ENCODE measurements at places on chromosomes 1 and 21.
A peak's percentile ranks its signal among the peaks of the same experiment; 100 is the strongest.

DNA sequence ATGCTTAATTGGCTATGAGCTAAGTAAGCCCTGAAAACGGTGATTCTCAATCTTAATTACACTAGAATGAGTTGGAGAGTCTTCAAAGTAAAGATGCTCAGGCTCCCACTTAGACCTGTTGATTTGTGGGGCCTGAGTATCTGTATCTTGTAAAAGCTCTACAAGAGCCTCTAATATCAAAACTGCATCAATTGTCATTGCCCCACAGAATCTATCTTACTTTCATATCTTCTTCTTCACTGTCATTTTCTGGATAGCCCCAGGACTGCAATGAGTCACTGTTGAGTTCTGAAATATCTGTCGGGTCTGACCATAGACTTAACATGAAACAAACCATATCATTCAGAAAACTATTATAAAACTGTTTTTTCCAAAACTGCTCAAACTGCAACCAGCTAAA is 102.8 kb upstream of the SERTAD4 start:
- DNase-seq = no peak

DNA sequence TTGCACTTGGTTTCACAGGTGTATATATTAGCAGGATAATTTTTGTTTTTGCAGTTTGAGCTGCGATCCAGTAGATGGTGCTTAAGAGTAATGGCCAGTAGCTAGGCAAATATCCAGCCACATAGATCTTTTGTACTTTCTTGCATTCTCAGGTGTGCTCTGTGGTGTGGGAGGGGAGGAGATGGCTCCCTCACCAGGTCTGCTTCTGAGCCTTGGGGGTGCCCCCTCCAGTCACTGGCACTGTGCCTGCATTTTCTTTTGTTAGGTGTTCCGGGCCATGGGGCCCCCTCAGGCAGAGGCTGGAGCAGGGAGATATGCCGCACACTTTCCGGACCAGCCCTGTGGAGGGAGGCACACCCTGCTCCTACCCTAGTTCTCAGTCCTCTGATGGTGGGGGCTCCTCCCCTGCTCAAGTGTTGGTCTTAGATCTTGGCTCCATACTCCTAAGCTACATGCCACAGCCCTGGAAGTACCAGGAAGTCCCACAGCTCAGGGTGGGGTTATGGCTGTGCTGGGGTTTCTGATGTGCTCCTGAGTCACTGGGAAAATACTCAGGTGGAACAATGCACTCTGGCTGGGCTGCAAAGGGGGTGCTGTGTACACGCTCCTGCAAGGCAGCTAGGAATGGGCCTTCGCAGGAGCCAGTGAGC is 197.6 kb upstream of the DMRTA2 start:
- DNase-seq = no peak

DNA sequence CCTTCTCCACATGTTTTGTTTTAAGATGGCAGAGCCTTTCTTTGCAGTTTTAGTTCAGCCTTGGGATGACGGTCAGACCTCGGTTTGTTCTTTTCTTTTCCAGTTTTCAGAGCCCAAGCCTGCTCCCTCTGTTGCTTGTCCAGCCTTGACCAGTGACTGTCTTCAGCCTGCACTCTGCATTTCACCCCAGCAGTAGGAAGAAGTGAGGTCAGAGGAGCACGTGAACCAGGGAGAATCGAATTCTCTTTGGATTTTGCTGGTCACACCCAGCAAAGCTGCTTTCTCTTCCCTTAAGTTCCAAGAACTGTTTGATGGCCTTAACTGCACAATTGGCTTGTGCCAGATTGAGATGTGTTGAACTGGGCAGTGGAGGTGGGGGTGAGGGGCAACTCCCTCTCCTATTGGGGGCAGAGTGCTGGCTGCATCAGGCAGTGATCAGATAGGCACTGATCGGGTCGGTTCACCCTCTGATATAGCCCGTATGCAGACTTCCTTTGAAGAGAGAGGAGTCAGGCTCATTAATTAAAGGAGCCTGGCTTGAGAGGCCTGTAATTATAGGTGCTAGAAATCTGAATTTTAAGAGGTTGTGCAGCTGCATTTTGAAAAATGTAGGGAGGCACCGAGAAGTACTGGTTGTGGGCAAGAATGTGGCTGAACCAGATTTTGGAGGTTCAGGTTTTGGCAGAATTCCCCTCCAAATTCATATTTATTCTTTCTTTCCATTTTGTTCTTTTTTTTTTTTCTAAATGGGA is 42.4 kb downstream of the PEX14 start:
- no peak for DNase-seq

GRCh38 chr1:916173-917075 is 7.3 kb upstream of the SAMD11 start:
- DNase-seq = no peak

GRCh38 chr1:10161541-10162290 is 48.7 kb upstream of the KIF1B start:
- no peak for DNase-seq

GRCh38 chr1:89633248-89633799 is 404 bp downstream of the LRRC8C start:
- DNase-seq = peak; percentile 63

DNA sequence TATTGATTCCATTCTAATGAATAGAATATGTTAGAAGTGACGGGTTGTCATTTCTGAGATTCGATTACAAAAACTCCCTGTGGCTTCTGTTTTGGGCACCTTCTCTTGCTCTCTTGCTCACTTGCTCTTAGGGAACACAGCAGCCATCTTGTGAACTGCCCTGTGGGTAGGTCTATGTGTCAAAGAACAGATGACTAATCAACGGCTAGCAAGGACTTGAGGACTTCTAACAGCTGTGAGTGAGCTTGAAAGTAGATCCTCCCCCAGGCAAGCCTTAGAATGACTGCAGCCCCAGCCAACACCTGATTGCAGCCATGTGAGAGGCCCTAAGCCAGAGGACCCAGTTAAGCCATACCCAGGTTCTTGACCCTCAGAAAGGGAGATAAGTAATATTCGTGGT is 49.3 kb downstream of the AZIN2 start:
- DNase-seq = no peak

GRCh38 chr1:41318135-41318534 is 43.1 kb upstream of the FOXO6 start:
- DNase-seq = no peak

- no peak for DNase-seq
These were observed 34.4 kb downstream of the MRPL39 start for GRCh38 chr21:25572861-25573310.

DNA sequence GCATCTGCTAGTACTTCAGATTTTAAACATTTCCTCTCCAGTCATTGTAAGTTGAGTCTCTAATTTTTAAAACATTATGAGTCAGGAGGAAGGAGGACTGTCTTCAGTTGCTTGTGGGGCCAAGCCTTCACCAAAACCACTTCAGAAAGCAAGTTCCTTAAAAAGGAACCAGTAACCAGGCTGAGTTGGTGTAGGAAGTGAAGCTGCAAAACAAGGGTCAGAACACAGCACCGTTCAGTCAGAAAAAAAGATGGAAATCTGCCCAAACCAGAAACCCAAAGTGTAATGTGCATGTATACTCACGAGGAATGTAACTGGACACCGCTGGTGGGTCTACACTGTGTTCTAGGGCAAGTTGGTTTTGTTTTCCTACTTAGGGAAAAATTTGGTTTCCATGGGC is 402.1 kb downstream of the SETD4 start:
- DNase-seq = no peak

GRCh38 chr1:65896721-65897120 is 104.0 kb downstream of the PDE4B start:
- DNase-seq = no peak

DNA sequence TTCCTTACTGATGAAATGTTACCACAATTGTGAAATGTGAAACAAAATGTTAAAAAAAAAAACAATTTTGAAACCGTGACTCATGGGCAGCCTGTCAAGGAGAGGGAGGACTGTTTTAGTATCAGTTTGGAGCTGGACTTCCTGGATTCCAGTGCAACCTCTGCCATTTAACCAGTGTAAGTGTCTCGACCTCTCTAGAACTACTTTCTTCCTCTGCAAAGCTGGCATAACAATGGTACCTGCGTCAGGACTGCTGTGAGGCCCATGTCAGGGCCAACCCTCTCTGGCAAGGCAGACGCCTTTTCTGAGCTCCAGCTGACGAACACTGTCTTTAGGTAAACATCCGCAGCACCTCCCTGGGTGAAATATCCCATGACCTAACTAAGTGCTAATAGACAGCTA is 20.9 kb downstream of the URB1 start:
- DNase-seq = no peak

DNA sequence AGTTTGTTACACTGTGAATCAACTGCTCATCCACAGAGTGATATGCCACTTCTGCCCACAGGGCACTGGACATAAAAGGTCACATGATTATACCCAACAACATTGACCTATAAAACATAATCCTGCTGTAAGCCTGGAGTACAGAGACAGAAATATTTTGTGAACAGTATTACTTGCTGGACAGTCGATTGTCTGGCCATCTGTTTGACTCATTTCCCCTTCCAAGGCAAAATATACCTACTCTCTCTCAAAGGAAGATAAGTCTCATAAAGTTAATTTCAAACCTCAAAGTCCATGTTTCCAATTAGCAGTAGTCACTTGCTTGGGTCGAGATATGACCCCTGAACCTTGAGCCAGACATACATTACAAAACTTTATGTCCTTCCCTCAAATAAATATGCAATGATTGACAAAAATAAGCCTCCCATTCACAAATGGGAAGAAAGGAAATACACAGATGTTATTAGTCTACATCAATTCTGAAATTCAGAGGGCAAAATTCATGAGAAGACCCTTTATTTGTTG is 39.3 kb upstream of the RGS18 start:
- DNase-seq = no peak

GRCh38 chr1:68142036-68142435 is 90.3 kb downstream of the WLS start:
- no peak for DNase-seq

DNA sequence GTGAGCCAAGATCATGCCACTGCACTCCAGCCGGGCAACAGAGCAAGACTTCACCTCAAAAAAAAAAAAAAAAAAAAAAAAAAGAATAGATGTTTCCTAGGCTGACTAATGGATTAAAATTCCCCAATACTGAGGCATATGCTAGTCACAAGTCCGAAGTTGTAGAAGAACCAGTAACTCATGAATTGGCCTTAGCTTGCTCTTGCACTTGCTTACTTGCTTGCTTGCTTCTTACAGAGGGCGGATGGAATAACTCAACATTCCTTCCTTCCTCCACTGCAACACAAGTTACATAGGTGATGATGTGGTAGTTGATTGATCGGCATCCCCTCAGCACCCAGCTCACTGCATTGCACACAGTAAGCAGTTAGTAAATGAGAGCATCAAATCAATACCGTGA is 2.8 kb upstream of the TARS2 start:
- no peak for DNase-seq

DNA sequence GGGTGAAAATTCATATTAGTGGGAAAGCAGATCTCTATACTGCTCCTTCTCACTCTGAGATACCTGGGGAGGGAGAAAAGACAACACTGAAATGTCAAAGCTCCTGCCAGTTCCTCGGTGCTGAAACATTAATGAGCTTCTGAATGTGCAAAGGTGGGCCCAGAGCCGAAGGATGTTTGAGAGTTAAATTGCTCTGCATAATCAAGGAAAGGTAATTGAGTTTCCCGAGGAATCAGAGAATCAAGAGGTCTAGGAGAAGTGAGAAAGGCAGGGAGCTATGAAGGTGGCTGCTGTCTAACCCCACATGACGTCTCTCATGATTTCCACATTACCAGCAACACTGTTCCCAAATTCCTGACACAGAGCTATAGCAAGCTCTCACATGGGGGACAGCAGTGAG is 346.7 kb downstream of the SMYD3 start:
- no peak for DNase-seq

- no peak for DNase-seq
These were observed 5.9 kb downstream of the SELENON start for GRCh38 chr1:25805863-25806225.

DNA sequence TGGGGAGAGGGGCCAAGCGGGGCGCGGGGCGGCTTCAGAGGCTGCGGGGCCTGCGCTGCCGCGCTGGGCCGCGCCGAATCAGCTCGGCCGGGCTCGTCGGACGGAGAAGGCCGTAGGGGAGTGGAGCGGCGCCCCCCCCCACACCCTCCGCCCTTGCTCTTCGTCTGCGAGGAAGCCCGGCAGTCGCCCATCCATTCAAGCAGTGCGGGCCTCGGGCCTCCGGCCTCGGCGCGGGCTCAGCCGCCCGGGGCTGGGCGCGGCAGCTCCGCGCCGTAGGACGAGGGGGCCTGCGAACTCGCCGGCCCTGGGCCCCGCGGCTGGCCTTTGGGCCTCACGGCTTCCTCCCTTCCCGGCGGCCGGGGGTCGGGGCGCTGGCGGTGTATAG is 564 bp downstream of the CTPS1 start:
- no peak for DNase-seq

DNA sequence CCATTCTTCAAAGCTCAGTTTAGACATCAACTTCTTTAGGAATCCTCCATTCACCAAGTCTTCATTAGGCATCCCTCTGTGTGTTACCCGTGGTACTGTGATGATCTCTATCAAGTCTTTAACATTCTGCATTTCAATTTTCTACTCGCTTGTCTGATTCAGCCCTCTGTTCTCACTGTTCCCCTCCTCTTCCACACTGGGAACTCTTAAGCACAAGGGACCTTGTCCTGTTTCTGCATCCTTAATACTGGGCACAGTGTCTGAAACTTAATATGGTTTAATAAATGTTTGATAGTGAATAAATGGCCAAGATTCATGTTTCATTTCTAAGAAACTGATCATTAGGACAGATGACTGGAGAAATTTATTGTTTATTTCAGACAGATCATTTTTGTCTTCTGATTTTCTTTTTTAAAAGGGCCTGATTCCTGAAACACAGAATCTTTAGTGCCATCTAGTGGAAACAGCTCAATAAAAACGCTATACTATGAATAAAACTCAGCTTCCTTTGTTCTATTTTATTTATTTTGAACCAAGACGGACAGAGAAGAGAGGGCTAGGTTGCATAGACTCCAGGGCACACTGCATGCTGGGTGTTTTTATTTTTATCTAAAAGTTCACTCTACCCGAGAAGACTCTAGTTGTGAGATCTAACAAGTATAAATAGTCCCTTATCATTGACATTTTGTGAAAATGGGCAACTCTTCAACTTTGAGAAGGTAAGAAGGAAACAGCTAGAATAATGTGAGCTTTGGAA is 7.0 kb upstream of the TRIM45 start:
- DNase-seq = no peak

Data from central memory CD8-positive, alpha-beta T cell (primary cell).